ENCODE measurements at places on chromosomes 7 and 10.

- DNase-seq = no peak
Measured at GRCh38 chr10:126135177-126135576, 238.8 kb downstream of the FANK1 start.

DNA sequence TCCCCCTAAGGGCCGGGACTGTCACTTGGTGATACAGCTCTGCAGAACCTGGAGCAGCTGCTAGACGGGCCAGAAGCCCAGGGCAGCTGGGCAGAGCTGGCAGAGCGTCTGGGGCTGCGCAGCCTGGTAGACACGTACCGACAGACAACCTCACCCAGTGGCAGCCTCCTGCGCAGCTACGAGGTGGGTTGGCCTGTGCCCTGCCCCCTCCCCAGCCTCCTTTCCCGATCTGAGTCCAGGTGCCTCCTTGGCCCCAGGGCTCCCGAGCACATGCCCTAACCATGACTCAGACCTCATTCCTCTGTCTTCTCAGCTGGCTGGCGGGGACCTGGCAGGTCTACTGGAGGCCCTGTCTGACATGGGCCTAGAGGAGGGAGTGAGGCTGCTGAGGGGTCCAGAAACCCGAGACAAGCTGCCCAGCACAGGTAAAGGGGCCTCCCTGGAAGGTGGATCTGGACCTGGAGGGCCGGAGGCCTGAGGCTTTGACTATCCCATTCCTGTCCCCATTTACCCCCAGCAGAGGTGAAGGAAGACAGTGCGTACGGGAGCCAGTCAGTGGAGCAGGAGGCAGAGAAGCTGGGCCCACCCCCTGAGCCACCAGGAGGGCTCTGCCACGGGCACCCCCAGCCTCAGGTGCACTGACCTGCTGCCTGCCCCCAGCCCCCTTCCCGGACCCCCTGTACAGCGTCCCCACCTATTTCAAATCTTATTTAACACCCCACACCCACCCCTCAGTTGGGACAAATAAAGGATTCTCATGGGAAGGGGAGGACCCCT lies 6.4 kb downstream of the NFKB2 start:
- DNase-seq = no peak

GRCh38 chr7:1723254-1723653 lies 53.2 kb downstream of the ELFN1 start:
- DNase-seq = no peak

DNA sequence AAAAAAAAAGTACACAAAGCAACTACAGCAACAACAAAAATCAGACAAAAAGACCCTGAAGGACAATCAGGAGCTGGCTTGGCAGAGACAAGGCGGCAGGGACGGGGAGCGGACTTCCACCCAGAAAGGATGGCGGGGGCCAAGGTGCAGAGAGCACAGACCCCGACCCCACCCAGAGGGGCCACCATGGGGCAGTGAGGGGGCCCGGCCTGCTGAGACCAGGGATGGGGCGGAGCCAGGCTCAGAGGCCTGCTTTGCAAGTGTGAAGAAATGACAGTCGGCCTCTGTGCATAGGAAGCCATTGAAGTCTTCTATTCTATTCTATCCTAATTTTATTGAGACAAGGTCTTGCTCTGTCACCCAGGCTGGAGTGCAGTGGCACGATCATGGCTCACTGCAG lies 82.0 kb downstream of the ELFN1 start:
- DNase-seq = no peak

- DNase-seq = no peak
Measured at GRCh38 chr10:75651417-75651816, 220.0 kb downstream of the LRMDA start.

GRCh38 chr7:37352974-37353948 lies 95.4 kb downstream of the ELMO1 start:
- peak; percentile 86 for DNase-seq

DNA sequence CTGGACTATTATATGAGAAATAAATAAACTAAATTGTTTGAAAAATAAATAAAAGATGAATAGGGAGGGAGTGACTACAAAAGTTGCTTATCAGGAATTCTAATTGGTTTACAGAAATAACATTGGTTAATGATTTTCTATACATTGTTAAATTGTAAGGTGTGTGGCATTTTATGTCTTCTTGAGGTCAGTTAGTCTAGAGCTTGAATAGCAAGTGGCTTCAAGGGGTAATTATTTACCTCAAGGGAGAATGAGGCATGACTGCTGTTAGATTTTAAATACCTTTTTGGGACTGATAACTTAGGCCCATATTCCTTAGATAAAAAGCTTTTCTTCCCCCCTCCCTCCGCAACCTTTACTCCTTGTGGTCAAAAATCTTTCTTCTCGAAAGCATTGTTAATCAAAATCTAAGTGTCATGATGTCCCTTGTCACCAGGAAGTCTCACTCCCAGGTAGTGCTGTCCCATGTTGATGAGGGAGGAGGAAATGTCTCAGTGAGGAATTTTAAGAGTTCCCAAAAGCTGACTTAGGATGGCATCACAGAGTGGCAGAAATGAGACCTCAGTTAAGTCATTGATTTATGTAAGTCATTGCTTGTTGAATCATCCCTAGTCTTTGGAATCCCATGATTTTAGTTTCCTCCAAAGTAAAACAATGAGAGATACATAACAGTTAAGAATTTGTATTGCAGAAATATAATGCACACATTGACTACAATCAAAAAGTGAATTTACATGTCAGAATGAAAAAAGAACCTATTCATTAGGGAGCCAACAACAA lies 71.5 kb downstream of the MAPK8 start:
- DNase-seq = no peak

- no peak for DNase-seq
Measured at GRCh38 chr10:1174022-1174421, 117.8 kb downstream of the WDR37 start.

GRCh38 chr7:106108991-106109390 lies 3.1 kb downstream of the SYPL1 start:
- no peak for DNase-seq

GRCh38 chr10:57867241-57867640 lies 400.5 kb downstream of the IPMK start:
- DNase-seq = no peak

- no peak for DNase-seq
Measured at GRCh38 chr10:44731283-44731682, 179.9 kb upstream of the TMEM72 start.

DNA sequence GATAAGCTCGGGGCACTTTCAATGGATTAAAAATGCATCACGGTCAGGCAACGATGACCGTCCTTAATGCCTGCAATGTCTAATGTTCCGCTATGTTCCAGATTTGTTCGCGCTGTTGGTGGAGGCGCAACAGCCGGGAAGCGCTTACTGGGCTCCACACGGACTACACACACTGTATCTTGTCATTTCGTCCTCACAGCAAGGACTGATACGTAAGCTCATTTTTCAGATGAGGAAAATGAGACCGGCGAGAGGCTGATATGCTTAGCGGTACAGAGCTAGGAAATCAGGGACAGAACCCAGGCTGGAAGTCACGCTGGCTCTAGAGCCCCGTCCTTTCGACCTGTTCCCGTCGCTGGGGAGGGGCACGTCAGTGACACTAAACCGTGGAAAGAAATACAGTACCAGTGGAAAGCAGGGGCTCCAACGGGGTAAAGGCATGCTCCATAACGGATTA lies 670 bp downstream of the TPK1 start:
- DNase-seq = no peak

DNA sequence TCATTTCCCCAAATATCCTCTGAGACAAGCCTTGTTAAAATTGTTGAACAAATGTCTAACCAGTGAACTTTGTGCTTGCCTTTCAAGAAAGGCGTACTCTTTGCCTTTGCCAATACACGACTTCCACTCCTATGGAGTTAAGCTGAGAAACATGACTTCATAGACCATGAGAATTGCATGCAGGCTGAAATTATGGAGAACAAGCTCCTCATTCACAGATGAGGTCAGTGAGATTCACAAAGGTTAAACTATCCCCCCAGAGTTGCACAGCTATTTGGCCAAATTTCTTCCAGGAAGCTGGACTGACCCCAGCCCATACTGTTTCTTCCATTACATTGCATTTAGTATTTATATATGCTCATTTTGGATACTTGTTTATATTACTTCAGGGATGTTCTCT lies 221.4 kb upstream of the SEMA3C start:
- no peak for DNase-seq

- DNase-seq = no peak
Measured at GRCh38 chr7:117667456-117667855, 187.6 kb downstream of the CFTR start.

- no peak for DNase-seq
Measured at GRCh38 chr10:132588301-132589013, 50.9 kb downstream of the INPP5A start.

All from naive thymus-derived CD8-positive, alpha-beta T cell (primary cell).